ENCODE measurements at places on chromosomes 16 and 17.

DNA sequence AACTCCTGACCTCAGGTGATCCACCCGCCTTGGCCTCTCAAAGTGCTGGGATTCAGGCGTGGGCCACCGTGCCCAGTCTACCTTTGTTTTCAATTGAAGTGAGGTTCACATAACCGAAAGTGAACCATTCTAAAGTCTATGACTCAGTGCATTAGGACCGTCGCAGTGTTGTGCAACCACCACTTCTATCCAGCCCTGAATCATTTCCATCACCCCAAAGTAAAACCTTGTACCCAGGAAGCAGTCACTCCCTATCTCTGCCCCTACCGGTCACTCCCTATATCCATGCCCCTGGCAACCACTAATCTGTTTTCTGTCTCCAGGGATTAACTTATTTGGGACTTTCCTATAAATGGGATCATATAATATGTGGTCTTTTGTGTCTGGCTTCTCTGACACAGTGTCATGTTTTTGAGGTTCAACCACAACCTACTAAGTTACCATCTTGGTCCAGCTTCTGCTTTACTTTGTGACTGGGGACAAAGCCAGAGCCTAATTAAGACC, 28.3 kb upstream of the CDC42EP4 start:
- no peak for DNase-seq

DNA sequence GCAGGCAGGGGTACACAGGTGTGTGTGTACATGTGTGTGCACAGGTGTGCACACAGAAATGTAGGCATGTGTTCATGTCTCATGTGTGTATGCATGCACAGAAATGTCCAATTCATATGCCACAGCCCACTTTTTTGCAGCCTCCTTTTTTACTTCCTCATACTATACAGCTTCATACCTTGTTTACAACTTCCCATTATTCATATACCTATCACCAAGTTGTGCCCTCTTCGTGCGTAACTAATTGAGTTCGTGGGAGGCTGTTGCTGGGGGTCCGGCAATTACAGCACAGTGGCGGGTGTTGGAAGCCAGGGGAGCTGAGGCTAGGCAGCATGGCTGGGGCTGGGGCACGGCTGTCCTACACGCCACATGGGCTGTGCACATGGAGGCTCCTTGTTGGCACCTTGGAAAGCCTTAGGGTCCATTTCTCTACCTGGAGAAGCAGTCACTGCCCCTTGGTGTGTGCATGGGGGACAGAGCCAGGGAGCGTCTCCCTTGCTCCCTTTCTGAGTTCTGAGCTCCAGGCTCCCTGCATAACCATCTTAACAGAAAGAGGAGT, 266.7 kb downstream of the ENGASE start:
- no peak for DNase-seq

- no peak for DNase-seq
Measured at GRCh38 chr16:83247767-83248372, 559.9 kb upstream of the HSBP1 start.

DNA sequence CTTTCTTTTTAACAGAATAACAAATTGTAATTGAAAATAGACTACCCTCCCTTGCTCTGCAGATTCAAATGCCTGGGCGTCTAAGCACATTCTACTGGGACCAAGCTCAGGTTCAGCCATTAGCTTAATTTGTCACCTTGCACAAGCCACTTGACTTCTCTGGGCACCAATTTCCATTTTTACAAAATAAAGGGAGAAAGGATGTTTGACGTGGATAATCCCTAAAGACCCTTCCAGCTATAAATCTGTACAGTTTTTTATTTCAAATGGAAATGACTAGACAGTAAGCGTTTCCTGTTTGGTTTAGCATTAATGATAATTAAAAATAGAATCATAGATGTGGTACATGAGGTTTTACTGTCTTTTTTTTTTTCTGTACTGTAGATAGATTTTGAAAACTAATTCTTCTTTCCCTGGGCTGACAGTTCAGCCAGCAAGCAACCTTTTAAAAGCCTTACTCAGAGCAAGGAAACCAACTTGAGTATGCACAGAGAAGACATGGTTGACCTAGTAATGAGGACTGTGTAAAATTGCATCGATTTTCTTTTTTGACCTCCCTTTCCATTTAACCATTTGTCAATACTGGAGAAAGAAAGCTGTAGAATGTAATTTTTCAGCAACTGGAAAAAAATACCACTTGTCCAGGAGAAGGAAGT, 1329.5 kb upstream of the CDH8 start:
- DNase-seq = no peak

GRCh38 chr17:58985971-58986370, 120.7 kb downstream of the TRIM37 start:
- DNase-seq = no peak

GRCh38 chr16:74846714-74847113, 72.1 kb upstream of the FA2H start:
- DNase-seq = no peak

GRCh38 chr17:43907425-43907981, at the start of gene MPP2:
TSS of gene MPP2 (minus strand) at chr17:43907536. CDS start at chr17:43904460, 3,076 bp downstream.
- DNase-seq = no peak

DNA sequence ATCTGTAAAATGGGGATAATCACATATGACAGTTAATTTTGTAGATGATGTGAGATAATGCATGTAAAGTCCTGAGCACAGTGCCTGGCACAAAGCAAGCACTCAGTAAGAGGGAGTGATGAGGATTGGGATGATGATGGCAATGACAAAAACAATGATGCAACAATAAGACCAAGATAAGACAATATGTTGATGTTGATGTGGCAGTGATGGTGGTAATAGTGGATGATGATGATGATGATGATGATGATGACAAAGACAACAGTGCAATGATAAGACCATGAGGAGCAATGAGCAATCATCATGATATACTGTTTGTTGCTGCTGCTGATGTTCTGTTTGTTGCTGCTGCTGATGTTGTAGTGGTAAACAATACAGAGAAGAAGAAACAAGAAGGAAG, 344.1 kb downstream of the NPIPA8 start:
- DNase-seq = no peak

DNA sequence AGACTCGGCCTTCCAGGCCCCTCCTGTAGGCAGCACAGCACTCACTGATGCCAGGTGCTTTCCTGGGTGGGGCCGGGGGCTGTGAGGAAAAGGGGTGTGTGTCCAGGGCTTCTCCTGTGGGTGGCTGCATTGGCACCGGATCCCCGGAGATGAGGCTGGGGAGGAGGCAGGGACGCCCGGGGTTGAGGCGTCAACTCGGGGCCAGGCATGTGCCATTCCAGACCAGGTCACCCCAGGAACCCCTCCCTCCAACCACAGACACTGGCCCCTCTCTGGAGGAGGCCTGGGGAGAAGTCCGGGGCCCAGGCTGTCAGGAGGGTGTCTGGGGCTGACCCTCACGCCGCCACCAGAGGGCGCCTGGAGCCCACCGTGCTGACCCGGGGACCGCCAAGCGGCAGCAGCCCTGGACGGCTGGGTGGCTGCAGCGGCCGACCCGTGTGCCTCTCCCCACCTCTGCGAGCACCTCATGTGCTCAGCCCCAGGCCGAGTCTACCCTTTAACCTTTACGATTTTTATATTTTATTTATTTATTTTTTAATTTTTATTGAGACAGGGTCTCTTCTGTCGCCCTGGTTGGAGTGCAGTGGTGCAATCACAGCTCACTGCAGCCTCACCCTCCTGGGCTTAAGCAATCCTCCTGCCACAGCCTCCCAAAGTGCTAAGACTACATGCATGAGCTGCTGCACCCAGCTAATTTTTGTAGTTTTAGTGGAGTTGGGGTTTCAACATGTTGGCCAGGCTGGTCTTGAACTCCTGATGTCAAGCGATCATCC, 3.2 kb upstream of the METRN start:
- DNase-seq = no peak

DNA sequence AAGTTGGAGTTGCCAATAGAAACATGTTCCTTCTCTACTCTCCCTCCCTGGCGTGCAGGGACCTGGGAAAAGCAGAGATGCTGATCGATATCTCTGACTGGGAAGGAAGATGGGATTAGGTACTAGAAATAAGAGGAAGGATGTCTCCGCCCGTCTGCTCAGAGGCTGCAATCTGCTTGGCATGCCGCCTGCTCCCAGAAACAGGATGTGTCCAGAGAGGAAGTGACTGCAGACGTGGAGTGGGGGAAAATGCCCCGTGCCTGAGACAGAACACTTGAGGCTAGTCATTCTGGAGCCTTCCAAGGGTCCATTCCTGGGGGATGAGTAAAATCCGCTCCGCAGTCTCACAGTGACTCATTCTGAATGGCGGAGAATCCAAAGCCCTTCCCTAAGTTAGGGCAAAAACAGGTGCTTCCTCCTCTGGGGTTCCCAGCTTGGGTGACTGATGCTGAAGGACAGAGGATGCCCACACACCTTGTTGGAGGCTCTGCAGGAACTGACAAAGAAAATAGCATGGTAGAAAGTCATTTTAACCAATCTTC, 45.0 kb upstream of the SMURF2 start:
- no peak for DNase-seq

- DNase-seq = no peak
Measured at GRCh38 chr17:41766135-41766534, 20.4 kb downstream of the JUP start.

- no peak for DNase-seq
Measured at GRCh38 chr17:77429369-77429968, 288.7 kb downstream of the SEC14L1 start.

DNA sequence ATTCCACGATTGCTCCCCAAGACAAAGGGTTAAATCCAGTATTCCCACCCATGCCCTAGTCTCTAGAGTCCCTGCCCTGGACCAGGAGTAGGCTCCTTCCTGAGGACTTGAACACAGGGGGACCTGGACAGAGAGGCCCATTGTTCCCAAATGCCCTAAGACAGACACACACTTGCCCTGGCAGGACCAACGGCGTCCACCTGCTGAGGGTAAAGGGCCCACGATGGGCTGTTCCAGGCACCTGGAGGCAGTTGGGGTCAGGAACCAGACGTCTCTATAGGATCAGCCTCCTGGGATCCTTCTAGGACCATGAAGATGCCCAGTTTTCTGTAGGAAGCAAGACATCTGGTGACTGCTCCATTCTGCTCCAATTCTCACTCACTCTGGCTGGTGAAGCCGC, 39.3 kb downstream of the TNFRSF13B start:
- no peak for DNase-seq

GRCh38 chr17:57814421-57814820, 35.4 kb downstream of the MRPS23 start:
- no peak for DNase-seq

GRCh38 chr16:19294156-19294649, 8.7 kb downstream of the CLEC19A start:
- no peak for DNase-seq

- DNase-seq = no peak
Measured at GRCh38 chr17:74132354-74132753, 71.1 kb upstream of the RPL38 start.

GRCh38 chr16:69435977-69436820, 11.8 kb downstream of the CYB5B start:
- DNase-seq = no peak

- no peak for DNase-seq
Measured at GRCh38 chr16:63787014-63787413, 1334.8 kb downstream of the CDH11 start.

DNA sequence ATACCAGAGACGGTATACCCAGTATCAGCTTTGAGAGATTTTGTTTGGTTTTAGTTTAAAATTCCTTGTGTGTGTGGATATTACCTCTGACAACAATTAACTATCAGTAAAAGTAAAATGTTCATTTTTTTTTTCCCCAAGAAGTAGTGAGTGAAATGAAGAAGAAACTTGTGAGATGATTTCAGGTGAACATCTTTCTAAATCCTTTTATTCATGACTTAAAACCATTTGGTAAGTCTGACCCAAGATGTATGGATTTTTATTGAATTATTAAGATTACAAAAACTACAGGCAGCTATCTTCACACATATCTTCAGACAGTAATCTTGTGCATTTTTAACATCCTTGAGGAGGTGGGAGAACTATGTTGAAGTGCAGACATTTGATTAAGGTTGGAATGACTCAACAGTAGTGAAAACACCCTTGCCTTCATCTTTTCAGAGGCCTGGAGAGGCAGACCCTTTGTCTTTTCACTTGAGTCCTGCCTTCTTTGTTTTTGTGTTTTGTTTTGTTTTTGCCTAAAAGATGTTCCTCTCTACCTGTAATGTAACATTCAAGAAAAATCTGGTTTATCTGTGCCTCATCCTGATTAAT, 240.3 kb upstream of the TBX2 start:
- DNase-seq = no peak

DNA sequence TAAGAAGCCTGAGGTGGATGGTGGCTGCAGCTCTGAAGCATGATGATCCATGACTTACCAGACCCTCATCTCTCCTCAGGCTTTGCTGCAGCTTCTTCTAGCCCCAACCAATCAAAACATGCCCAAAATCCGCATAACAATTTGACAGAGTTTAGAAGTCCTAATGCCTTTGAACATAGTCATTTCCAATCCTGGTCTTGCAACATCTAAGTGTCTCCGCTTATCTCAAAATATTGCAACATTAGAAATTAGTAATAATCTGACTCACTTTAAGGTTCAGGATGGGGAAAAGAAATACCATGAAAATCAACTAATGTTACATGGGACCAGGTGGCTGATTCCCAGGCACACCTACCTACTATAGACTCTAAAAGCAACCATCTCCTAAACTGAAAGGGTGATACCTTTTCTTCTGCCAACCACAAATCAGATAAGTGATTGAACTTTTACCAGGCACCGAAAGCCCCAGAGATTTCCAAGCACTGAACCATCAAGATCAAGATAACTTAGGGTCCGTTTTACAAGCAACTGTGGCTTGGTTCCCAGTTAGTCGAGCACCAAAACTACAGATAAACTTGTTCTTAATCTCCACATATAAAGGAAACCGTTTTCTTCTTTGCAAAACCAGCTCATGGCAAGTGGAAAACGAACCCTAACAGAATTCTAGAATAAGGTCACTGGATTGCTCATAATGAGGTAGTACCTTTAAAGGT, 14.0 kb downstream of the ERN1 start:
- no peak for DNase-seq

GRCh38 chr17:57125406-57125805, 40.4 kb downstream of the AKAP1 start:
- no peak for DNase-seq

DNA sequence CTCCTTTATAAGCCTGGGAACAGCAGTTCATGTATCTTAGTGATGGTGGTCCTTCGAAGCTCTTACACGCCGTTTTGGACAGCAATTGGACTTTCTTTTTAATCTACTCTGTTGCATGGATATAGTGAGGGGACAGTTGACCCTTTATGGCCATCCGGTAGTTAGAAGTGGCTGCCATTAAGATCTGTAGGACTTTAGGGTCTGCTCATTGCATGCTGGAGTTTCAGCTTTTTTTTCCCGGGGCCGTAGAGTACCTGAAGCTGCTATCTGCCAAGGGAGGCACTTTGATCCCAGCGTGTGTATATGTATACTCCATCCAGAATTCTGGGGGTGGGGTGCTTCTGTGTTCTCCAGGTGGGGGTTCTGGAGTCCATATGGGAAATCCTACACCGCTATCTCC, 1.2 kb downstream of the CYB5D1 start:
- DNase-seq = no peak

- DNase-seq = no peak
Measured at GRCh38 chr17:44997733-44998520, 29.8 kb upstream of the C1QL1 start.

GRCh38 chr17:12620200-12620720, 45.4 kb upstream of the MYOCD start:
- DNase-seq = no peak
